ENCODE measurements at places on chromosomes 1 and 21.

DNA sequence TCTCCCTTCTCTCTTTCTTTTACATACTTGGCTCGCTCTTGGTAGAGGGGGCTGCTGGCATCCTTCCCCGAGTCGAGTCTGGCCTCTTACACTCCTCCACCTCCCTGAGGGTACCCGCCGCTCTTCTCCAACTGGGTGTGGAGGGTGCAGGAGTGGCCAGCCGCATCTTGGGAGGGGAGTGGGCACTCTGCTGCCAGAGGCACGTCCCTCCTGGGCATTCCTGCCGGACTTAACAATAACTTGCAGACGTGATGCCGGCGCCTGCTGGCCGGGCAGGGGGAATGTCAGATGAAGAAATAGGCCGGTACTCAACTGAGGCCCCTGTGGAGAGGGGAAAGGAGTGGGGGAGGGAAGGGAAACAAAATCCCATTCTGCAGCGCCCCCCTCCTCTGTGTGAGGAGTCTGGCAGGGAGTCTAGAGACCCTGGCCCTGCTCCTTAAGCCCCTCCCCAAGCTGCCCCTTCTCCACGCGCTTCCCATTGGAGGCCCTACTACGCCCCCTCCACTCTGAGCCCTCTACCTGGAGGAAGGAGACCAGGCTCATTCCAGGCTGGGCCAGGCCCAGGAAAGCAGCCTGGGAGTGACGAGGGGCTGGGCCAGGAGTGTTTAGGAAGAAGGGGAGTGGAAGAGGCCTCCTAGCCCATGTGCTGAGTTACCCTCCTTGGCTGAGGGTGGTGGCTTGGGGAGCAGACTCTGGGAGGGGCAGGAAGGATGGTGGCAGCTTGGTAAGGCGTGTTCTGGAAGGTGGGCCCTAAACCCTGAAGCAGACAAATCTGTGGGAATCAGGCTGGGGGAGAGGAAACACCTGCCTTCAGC, 1.8 kb downstream of the ATP2B4 start:
- peak; percentile 26 for DNase-seq

DNA sequence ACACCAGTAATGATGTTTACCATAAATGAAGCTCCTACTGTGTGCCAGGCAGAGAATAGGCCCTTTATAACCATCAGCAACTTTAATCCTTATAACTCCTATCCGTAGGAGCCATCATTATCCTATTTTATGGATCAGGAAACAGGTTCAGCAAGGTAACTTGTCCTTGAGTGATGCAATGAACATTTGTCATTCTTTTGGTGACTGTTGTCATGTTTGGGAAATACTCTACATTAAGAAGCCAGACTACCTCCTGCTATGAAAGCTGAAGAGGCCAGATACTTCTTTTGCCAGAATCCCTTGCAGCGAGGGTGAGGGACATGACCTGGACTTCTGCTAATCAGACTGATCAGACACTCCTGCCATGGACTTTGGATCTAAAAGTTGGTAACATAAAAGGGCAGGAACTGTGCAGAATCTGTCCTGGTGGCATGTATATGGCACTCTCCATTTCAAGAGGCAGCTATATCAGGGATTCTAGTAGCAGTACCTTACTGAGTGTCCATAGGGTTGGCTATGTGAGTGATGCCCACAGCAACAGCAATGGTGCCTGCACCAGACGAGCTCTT, 33.1 kb upstream of the SRRM1 start:
- DNase-seq, result no peak

- no peak for DNase-seq
Observed at GRCh38 chr1:158146165-158146564, 34.5 kb upstream of the CD1D start.

DNA sequence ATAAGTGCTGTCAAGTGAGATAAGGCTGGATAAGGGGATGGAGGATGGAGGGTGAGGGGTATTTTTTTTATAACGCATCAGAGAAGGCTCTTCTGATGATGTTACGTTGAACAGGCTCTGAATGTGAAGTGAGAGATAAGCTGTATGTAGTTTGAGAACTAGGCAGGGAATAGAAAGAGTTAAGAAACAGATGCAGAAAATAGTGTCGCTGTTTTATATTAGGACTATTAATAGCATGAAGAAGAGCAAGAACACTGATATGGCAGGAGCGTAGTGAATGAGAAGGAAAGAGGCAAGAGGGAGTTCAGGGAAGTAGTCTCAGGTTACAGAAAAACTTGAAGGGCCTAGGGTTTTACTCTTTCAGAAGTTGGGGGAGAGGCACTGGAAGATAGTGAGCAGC, 59.8 kb downstream of the GPR88 start:
- DNase-seq, result no peak

DNA sequence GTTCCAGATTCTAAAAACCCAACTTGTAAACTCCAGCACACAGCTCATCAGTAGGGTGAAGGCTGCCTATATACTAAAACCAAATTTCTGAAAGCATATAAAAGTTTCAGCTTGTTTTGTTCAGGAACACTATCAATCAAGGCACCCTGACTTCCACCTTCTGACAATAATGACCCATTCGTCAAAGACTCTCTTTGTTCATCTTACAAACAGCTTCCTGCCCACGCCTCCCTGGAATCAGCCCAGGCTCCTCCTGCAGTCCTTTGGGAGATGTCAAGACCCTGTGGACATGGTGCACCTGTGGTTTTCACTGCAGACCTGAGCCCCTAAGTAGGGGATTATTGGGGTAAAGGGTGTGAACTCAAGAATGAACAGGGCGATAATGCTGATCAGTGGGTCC, 178.9 kb upstream of the CAMK1G start:
- DNase-seq, result no peak

GRCh38 chr21:40850071-40850470, 3.1 kb upstream of the DSCAM start:
- no peak for DNase-seq

DNA sequence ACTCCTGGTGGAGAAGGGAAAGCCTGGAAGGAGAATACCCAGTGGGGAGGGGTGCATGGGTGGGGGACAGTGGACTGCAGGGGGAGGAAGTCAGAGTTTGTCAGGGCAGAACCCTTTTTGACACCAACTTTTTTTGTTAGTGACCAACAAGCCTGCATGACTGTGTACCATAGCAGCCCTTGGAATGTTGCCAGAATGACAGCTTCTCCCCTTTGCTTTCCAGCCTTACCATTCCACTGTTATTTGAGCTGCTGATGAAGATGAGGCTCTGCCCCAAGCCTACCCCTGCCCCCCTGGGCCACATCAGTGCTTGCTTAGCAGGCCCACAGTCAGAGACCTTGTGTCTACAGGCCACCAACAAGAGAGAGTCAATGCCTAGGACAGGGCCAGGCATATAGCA, 341.2 kb downstream of the HHAT start:
- DNase-seq, result no peak

GRCh38 chr21:43598416-43599120, 60.7 kb downstream of the HSF2BP start:
- no peak for DNase-seq

DNA sequence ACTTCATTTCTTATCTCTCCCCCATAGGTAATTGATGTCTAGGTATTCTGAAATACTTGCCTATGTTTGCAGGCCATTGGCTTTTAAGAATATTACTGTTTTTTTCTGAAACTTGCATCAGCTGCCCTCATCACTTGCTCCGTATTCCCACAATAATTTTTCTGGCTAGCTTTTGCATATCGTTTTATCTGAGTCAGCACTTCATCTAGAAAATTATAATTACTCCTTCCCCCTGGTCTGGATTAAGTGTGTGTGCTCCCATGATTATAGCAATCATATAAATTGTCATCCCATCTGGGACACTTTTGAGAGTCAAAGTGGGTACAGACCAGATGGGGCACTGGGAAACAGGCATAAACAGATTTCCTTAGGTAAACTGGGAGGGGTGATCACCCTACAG, 583.2 kb upstream of the B3GALT2 start:
- no peak for DNase-seq

DNA sequence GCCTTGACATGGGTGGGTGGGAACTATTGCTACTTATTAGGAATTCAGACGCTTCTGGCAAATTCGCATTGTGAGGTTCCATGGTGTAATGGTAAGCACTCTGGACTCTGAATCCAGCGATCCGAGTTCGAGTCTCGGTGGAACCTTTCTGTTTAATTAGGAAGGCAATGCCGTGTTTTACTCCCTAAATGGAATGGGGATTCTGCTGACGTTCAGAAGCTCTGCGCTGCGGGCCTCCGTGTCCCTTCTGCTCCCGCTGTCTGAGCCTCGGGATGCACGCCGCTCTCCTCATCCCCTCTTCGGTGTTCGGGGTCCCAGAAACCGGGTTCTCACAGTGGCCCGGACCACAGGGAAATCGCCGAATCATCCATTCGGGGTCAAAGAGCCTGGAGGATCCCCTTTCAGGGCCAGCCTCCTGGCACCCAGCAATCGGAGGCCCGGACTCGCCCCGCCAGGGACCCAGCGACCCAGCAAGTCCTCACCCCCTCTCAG, 280.3 kb downstream of the FAM72C start:
- no peak for DNase-seq

- DNase-seq, result no peak
Observed at GRCh38 chr1:152768847-152769533, 6.0 kb upstream of the LCE1F start.

DNA sequence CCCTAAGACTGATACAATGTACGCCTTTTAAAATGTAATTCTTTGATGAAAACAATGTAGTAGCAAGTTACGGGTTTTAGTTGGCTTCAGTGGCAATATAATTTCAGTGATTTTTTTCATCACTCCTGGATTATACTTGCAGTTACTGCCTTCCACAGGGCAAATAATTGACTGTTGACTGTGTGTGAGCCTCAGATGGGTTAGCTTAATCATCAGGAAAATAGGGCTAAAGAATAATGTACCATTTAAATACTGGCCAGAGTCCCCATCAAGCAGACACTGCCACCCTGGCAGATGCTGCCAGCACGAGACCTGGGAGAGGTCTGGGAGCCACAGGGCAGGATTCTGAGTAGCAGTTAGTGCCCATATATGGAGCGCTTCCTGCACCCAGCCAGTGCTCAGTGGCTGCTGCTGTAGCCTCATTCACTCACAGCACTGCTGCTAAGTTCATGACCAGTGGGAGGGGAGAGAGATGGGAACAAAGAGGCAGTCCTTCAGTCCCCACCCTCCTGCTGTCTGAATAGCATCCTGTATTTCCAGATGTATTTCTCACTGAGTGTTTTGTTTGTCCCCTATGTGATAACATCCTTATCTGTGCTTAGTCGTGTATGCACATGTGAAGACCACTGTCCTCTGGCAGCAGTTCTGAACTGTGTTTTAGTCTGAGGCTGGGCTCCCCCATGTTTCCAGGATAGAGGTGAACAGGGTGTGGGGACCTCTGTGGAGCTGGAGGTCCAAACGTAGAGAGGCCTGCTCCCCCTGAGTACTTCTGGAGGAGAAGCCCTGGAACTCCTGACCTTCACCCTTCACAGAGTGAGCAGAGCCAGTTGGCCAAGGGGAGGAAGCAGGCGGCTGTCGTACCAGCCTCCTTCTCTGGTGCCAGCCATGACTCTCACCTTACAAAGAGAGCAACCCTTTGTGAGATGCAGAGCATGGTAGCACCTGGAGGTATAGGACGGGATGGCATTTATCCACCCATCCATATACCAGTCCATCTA, 80.4 kb downstream of the ADARB1 start:
- DNase-seq, result no peak

- DNase-seq, result no peak
Observed at GRCh38 chr1:43233631-43234030, 36.2 kb upstream of the TMEM125 start.

DNA sequence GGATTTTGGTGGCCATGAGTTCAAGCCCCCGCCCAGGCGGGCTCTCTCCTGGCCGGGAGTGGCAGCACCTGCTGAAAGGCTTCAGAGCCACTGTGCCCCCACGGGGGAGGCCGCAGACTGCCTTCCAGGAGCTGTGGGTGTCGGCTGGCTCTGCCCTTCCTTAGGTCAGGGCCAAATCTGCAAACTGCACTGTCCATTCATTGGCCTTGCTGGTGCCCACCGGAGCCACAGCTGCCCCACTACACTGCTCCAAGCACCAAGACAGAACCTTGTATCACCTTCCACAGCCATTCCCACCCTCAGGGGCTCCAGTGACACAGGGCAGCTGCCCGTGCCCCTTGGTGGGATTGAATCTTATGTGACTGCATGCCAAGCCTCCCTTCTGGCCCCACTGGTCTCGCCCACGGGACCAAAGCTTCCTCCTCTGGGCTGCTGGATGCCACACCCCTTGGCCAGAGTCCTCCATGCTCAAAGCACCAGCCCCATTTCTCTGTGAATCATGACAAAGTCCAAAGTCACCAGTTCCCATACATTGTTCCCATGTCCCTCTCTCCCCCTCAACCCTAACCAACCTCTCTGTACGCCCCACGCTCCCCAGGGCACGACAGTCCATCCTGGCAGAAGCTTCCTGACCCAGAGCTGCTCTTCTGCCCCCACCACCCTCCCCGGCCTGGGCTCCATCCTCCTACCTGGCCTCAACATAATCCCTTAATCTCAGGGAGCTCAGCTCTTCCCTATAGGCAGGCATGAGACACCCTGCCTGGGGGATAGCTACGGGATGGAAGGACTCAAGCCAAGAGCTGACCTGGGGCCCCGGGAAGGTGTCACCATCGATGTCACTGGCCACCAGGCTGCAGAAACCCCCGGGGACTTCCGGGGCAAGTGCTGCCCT, 20.9 kb upstream of the GPR153 start:
- DNase-seq, result no peak

GRCh38 chr1:226940806-226941067, 643 bp downstream of the COQ8A start:
- no peak for DNase-seq

GRCh38 chr1:44239961-44240371, 26.7 kb downstream of the DMAP1 start:
- no peak for DNase-seq

DNA sequence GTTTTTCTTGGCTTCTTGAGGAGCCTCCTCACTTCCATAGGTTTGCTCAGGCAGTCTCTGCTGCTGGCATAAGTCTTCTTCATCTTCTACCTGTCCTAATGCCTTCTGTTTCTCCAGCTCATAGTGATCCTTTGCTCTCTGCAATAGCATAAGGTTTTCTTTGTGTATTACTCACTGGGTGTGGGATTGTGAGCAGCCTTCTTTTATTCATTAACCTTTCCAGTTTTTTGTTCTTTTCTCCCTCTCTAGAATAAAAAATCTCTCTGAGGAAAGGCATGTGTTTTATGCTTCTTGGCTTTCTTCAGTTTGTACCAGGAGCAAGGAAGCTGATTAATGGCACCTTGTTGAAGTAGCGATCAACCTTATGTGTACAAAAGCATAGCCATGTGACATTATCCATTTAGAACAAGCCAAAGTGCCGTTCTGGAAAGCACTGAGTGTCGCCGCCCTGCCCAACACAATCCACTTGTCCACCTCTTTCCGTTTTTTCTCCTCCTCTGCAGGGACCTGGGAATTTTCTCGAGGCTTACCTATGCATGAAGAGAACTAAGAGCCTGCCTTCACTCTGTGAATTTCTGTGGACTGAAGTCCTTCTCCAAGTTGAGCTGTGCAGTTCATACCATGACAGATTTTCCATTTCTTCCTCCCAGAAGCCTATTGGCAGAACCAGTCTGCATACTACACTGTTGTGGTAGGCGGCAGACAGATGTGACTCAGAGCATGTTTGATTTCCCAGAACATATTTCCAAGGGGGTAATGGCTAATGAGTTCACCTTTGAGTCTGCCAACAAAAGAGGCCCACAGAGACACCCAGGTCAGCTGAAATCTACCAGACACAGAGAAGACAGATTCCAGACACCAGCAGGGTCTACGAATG, 39.0 kb downstream of the DPT start:
- no peak for DNase-seq

Measured in midbrain (tissue), 1 donor.